ENCODE measurements at places on chromosomes 11 and 22. TPM values are rescaled to one million over a fixed set of nuclear protein-coding genes. Genes with fewer than 3 reads are reported as not detected.

Gene PKDREJ
- under 0.01 TPM for total RNA-seq

Gene COMT
- 359 TPM for total RNA-seq

Gene SORL1
- total RNA-seq = 11.8 TPM

Gene KRTAP5-8
- total RNA-seq = not detected

Gene RBMXL2
- not detected for total RNA-seq

All from smooth muscle cell of the pulmonary artery (primary cell).